ENCODE measurements at places on chromosomes 12 and 14.

- DNase-seq: peak; percentile 50
These were observed 2.5 kb upstream of the CCND2 start for GRCh38 chr12:4270831-4271716.

- no peak for DNase-seq
These were observed 128.5 kb downstream of the HMGA2 start for GRCh38 chr12:65952737-65953209.

DNA sequence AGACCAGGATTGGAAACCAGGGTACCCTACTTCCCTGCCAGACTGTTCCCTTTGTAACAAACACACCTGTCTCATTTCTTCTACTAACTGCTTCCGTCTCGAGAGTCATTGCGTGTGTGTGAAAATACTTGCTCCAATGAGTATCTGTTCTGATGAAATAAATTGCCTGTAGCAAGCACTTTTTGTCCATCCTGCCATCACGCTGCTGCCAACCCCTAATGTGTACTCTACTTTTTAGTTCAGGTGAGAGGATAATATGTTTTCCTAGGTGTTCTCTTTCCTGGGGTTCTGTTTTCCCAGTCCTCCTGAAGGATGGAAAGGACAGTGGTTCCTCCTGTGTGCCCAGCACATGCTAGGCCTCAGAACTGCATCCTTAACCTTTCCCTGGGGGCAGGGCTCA is 1.0 kb downstream of the TUNAR start:
- DNase-seq: no peak

DNA sequence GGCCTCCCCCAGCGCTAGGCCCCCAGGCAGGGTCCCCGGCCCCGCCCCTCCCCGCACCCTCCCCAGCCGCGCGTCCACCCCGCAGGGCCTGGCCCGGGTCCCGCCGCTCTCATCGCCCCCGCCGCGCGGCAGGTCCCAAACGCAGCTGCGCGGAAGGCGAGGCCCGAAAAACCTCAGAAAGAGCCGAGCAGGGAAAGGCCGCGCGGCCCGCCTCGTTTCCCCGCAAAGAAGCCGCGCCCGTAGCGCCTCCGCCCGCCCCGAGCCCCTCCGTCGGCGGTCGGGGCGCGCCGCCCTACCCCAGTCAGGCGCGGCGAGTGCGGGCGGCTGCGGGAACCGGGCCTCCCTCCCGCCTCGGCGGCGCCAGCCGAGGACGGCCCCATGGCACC is 324 bp downstream of the POLE start:
- no peak for DNase-seq

DNA sequence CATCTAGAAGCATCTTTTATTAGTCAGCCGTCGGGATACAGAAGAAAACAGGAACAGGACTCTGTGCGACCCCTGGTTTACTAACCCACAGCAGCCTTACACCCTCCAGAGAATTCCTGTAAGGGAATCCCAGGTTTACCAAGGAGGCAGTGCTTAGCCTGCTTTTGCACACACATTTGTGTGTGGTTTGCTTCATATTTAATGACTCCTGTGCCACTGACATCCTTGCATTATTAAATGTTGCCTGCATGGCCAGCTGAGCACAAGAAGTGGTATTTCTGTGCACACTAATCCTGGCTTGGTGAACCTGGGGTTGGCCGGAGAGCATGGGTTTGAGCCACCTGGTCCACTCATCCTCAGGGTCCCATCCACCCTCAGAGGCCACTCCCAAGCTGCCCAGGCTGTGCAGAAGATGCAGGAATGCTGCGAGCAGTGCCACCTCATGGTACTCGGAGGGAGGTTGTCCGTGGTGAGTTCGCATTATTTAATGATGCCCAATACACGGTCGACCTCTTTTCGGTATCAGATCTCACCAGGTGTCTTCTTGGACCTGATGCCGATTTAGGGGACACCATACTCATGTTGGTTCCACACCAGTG is 152.4 kb upstream of the RTL1 start:
- DNase-seq: no peak

DNA sequence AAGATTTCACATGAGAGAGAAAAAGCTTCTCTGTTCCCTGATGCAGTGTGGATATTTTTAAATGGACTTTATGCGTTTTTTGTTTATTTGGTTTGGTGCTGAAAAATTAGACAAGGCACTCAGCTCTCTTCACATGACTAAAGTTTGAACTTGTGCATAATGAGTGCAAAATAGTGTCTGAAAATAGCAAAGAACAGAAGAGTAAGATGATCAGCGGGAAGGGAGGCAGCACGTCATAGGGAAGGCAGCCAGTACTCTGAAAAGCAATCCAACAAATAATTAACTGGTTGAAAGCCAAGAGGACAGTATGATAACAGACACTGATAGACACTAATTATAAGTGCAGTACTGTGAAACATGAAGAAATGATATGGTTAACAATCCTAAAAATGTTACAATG is 46.6 kb upstream of the CDKN3 start:
- DNase-seq: no peak

- no peak for DNase-seq
These were observed 204.1 kb downstream of the STXBP6 start for GRCh38 chr14:24845851-24846250.

- no peak for DNase-seq
These were observed 41.3 kb downstream of the SSH1 start for GRCh38 chr12:108815875-108816594.

DNA sequence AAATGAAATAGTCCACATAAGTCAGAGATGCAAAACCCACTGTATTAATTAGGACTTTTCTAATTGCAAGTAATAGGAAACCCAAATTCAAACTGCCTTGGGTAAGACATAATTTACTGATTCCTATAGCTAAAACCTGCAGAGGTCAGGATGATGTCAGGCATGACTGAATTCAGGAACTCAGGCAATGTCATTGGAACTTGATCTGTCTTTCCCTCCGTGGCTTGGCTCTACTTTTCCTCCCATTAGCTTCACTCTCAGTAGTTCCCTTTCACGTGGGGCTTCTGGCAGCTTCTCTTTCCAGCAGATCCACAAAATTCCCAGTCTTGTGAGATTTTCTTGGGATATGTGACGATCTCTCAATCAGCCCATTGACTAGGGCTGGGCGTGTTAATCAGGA is 2.4 kb upstream of the JDP2 start:
- no peak for DNase-seq

DNA sequence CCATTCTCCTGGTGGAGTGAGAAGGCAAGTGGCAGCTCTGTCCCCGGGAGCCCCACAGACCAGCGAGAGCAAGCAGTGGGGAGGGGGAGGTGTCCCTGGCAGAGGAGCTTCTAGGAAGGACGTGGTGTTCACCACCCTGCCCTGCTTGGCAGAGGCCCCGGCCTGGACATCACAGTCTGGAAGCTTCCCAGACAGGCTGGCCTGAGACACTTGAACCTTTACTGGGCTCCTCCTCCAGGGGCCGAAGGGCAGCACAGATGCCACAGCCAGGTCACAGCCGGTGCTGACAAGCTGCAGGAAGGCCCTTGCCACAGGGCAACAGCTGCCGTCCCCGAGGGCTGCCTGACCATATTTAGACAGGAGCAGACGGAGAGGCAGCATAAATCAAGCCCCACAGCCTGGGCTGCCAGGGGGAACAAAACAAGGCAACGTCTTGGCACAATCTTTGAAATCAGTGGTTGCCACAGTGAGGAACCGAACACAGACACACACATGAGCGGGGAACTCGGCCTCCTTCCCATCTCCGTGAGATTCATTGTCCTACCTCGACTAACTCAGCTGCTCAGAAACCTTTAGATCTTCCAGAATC is 28.5 kb downstream of the PRIMA1 start:
- DNase-seq: peak; percentile 76

- DNase-seq: no peak
These were observed 2.9 kb downstream of the SPX start for GRCh38 chr12:21528953-21529352.

GRCh38 chr12:522692-523378 is 63.1 kb downstream of the B4GALNT3 start:
- no peak for DNase-seq

DNA sequence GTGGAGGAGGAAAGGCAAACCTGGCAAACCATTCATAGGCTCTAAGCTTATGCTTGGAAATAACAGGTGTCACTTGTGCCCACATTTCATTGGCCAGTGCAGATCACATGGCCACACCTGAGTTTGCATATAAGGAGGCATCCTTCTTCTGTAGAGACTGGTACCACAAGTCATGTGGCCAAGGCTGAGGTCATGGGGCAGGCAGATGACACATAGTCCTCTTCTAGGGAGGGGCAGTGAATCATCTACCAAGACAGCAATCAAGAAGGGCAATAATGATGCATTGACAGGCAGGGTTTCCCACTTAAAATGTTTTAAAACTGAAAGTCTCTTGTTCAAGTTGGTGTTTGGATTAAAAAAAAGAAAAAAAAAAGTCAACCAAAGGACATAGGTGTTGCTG is 77.3 kb downstream of the DAAM1 start:
- no peak for DNase-seq

DNA sequence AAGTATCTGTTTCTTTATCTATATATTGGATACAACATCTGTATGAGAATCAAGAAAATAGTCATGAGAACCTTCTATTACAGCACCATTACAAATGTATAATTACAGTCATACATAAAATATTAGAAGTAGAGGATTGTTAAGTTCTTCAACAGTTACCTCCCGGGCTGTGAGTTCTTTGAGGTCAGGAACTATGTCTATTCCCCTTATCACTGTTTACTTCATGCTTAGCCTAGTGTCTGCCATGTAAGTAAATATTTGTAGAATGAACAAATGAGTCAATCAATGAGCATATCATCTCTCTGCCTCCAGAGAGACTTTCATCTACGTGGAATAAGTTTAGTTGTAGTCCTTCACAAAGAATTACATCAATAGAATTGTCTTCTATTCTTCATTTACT is 47.2 kb downstream of the PUS7L start:
- no peak for DNase-seq

GRCh38 chr12:14156606-14157005 is 175.2 kb upstream of the GRIN2B start:
- no peak for DNase-seq

GRCh38 chr12:75407683-75408082 is 16.8 kb downstream of the GLIPR1L2 start:
- no peak for DNase-seq

GRCh38 chr12:45248095-45248494 is 32.2 kb downstream of the ANO6 start:
- DNase-seq: no peak

- peak; percentile 64 for DNase-seq
These were observed 50.0 kb downstream of the NCOR2 start for GRCh38 chr12:124517260-124518050.

DNA sequence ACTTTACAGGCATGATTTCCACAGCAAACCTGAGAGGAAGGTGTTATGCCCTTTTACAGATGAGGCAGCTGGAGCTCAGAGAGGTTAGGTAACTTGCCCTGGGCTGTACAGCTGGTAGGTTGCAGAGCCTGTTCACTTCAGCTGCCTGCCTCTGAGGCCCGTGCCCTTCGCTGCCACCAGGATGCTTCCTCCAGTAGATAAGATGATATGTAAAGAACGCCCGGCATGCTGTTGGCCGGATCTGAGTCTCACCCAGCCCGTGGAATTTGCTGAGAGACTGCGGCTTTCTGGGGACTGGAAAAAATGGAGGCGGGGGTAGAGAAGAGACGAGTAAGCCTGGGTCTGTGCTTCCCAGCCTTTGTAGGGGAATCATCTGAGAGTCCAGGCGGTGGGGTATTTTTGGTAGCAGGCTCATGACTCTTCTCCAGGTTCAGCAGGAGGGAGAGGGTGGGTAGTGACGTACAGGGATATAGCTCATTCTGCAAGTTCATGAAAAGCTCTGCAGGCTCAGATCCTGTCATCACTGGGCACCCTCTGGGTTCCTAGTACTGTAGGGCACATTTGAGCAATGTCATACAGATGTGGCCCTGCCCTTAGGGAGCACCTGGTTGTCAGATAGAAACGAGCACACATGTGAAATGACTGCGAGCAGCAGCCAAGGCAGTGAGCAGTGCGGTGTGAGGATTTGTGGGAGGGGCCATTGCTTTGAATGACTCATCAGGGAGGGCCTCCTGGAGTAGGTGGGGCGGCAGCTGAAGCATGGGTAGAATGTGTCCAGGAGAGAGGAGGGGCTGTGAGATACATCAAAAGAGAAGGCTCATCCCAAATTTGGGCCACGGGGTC is 159.4 kb downstream of the TSPAN9 start:
- DNase-seq: peak; percentile 51

GRCh38 chr12:120168337-120168736 is 26.2 kb downstream of the GCN1 start:
- DNase-seq: no peak

DNA sequence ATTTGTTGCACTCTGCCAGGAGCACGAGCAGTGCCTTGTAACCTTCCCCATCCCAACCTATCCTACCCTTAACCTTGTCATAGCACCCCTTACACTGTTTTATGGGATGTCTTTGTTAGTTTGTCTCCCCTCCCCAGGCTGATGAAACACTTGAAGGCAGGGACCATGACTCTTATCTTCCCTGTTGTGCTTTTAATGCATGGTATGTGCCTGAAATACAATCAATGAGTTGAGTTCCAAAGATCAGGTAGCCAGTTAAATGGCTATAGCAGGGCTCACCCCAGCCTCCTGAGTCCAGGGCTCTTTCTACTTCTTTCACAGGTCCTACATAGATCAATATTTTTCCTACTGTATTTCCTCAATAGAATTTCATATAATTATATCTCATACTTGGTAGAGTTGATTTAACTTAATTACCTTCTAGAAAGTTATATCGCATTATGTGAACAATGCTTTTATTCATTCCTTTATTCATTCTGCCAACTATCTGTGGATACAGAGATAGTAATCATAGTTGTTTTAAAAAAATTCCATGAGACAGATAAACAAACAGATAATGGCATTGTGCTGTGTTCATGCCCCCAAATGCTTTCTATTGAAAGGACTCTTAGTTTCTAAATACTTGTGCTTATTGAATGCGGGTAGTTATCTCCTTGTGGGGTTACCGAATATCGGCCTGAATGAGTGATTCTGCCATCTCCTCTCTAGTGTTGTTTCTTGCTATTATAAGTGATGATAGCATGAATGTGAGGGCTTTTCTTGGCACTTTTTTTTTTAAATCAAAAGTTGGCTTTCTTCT is 347.4 kb downstream of the NPAS3 start:
- DNase-seq: no peak

DNA sequence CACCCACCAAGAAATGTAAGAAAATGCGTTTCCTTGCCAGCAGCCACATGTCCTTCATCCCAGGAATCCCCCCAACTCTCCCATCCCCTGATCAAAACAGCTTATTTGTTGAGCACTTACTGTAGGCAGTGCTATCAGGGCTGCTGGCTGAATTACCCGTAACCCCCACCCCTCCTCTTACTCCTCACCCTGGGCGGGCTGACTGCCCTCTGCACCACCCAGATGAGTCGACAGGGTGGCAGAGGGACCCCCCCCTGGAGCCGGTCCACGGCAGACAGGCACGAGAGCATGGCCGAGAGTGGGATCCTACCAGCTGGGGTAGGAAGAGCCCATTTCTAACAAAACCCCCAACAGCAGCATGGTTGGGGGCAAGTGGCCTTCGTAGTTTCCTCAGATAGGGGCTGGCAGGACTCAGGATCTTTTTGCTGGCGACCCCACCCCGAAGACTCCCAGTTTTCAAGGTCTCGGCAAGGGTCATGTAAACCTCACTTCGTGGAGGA is 1.1 kb upstream of the RHOF start:
- DNase-seq: peak; percentile 62

GRCh38 chr12:15971211-15971610 is 60.1 kb downstream of the DERA start:
- DNase-seq: no peak

- peak; percentile 5 for DNase-seq
These were observed 359.4 kb downstream of the TMEM121 start for GRCh38 chr14:105885561-105886320.

GRCh38 chr12:115979851-115980250 is 297.6 kb downstream of the MED13L start:
- no peak for DNase-seq

- no peak for DNase-seq
These were observed 158.6 kb downstream of the ANO4 start for GRCh38 chr12:100953217-100953616.

GRCh38 chr14:23864259-23864658 is 89.3 kb upstream of the DHRS4 start:
- no peak for DNase-seq
